ENCODE measurements at places on chromosomes 16 and 17.

GRCh38 chr17:47276868-47277267, 23.2 kb downstream of the ITGB3 start:
- DNase-seq = no peak

DNA sequence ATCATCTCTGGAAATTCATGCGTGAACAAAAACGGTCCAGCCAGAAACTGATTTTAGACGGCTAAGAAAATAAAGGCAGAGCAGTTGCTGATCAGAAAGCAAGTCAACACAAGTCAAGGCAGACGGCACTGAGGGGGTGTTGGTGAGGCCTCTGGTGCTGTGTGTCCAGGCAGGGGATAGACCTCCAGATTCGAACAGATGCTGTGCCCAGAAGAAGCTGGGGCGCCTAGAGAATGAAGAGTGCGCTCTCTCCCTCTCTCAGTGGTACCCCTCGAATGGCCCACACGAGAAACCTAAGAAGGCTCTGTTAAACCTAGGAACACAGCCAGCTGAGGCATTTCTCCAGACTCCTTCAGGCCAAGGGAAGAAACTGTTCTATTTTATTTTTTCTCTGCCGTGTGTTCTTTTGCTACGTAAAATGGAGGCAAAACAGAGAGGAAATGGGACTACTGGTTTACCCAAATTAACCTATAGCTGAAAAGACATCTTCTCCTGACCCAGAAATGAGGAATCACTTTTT, 178.3 kb downstream of the PMP22 start:
- no peak for DNase-seq

- no peak for DNase-seq
Measured at GRCh38 chr16:89360760-89361435, 129.5 kb downstream of the ANKRD11 start.

DNA sequence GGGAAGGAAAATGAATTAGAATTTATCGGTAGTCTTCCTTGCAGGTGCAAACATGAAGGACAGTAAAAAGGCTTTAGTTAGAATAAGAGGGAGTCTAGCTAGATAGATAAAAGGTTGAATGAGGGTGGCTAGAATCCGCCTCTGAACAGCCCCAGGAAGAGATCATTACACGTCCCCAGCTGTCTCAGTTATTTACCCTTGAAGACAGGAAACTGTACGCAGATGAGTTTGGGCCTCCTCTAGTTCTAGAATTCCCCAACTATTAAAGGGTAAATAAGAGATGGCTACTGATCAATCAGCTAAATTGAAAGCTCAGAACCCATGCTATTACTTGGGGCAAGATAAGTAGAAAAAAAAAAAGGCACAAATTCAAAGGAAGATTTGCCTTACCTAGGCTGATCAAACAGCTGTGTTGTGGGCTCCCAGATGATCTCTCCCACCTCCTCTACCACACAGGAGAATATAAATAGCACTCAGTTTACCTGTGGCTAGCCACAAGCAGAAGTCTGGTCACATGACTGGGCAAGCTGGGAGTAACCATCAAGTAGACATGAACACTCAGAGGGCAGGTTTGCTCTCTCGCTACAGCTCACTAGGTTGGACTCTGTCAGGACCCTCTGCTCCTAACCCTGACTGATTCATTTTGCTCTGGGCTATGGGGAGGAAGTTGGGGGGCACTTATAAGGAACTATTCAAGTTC, 17.0 kb downstream of the FAM117A start:
- DNase-seq = no peak

DNA sequence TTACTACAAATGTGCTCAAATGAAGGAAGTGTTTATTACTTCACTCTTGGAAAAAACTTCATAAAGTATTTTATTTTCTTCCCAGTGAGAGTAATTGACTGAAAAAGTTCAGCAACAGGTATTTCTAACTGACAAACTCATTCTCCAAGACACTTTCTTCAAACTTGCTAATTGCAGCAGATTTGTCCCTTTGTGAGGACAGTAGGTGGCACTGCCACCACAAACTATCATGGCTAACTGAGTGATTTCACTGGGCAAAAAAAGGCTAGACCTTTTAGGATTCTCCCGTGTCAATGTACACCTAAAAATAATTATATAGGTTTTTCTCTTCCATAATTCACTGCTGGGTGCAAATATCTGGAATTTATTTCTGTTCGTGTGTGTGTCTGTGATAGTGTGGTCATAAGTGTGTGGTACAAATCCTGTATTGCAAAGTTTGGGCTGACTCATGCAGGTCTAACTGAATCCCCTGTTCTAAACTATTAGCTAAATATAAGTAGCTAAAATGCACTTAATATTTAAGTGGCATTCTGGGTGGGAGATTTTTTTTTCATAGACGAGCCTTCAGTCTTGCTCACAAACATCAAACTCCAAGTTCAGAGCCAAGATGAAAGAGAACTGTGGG, 3.9 kb downstream of the HS3ST3A1 start:
- DNase-seq = no peak

DNA sequence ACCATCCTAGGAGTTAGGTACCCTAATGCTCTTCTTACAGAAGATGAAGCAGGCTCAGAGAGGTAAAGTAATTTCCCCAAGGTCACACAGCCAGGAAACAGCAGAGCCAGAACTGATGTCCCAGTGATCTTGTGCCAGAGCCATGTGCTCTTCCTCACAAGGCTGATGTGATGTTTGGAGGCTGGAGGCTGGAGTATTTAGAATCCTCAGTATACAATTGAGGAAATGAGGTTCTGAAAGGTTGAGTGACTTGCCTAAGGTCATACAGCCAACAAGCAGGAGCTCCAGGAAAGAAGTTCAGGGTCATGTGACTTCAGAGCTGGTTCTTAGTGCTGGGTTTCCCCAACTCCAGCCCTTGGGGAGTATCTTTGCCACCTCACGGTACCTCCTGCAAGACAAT, 18.5 kb downstream of the ITPRIPL2 start:
- DNase-seq = no peak

DNA sequence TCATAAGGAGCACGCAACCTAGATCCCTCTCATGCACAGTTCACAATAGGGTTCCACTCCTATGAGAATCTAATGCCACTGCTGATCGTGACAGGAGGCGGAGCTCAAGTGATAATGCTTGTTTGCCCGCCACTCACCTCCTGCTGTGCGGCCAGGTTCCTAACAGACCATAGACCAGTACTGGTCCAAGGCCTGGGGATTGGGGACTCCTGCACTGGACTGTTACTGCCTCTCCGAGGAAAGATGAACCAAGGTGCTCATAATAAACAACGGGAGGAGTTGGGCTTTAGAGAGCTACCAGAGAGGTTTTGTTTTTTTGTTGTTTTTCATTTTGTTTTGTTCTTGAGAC, 58.2 kb downstream of the TK2 start:
- DNase-seq = no peak

All from liver (tissue), 10 donors.